Left hindlimb (tissue), 1 donor: ENCODE measurements at places on chromosomes 1 and 21.

GRCh38 chr1:234773936-234774677 lies 164.1 kb upstream of the IRF2BP2 start:
- no peak for DNase-seq

DNA sequence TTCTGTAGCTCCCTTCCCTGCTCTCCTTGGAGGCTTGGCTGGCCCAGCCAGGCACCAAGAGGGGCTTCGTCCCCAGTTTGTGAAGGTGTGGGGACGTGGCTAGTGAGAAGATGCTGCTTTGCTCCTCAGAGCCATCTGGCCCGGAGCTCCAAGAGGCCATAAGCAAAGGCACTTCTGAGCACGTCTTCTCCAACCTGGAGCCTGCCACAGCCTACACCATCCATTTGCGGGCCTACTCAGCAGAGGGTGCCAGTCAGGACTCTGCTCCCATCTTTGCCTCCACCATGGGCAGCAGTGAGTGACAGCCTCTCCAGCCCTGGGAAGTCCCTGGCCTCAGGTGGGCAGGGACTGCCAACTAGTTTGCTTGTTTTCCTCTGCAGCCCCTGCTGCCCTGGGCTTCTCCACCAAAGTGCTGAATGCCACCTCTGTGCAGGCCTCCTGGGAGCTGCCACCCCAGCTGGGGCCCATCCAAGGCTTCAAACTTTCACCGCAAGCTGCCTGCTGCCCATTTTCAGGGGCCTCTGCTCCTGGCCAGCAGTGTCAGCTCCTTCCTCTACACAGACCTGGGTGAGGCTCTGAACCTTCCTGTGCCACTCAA lies 25.9 kb downstream of the SLC27A3 start:
- no peak for DNase-seq

- peak; percentile 79 for DNase-seq
These were observed 43.0 kb upstream of the PSEN2 start for GRCh38 chr1:226827458-226827857.

- peak; percentile 30 for DNase-seq
These were observed 42.6 kb downstream of the BACE2 start for GRCh38 chr21:41210426-41211059.

DNA sequence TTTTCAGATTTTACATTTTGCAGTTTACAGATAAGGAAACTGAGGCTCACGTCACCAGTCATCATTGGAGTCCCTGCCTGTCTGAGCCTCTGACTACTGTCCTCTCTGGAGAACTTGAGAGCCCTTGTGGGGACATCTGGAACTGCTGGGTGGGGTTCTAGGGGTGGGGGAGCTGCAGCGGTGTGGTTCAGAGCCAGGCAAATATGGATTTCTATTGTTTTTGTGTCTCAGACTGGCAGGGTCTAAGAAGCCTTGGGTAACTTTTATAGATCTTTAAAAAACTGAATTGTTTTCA lies 46.9 kb downstream of the IER5 start:
- no peak for DNase-seq

DNA sequence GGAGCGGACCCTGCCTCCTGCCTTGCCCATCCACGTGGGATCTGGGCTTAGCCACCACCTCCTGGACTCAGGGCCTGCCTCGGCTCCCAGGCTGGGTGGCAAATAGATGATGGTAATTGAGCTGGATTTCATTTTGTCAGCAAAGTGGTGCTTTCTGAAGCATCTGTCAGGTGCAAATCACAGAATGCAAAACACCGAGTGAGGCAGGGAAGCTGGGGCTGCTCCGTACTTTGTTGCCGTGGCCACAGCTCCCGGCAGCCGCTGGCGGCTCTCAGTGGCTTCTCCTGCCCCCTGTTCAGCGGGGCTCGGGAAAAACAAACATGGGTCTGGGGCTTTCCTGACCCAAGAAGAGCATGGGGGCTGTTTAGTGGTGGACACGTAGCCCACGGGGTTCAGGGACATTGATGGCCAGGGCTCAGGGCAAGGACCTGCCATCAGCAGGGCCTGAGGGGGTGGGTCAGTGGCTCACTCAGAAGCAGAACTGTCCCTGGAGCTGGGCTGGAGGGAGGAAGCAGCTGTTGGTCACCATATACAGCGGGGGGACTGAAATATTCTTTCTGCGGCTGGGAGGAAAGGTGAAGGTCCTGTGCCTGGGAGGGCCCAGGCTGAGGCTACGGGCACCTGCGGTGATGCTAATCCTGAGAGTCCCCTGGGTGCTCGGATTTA lies 130.0 kb upstream of the VAMP3 start:
- no peak for DNase-seq

DNA sequence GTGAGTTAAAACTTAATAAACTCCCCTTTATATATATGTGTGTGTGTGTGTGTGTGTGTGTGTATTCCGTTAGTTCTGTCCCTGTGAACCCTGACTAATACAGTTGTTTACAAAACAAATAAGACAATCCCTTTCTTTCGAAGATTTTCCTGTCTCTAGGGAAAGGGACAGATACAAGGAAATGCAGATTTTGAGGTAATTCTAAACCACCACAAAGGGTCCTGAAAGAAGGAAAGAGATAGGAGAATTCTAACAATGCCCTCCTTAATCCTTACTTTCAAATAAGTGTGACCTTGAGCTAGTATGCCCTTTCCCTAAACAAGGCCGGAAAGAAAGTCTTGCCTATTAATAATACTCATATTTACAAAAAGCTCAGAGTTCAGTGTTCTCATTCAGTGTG lies 164.8 kb upstream of the COL11A1 start:
- DNase-seq = no peak

- no peak for DNase-seq
These were observed 8.6 kb upstream of the EDN2 start for GRCh38 chr1:41493117-41493536.

GRCh38 chr1:91680556-91681155 lies 180.0 kb downstream of the CDC7 start:
- no peak for DNase-seq

DNA sequence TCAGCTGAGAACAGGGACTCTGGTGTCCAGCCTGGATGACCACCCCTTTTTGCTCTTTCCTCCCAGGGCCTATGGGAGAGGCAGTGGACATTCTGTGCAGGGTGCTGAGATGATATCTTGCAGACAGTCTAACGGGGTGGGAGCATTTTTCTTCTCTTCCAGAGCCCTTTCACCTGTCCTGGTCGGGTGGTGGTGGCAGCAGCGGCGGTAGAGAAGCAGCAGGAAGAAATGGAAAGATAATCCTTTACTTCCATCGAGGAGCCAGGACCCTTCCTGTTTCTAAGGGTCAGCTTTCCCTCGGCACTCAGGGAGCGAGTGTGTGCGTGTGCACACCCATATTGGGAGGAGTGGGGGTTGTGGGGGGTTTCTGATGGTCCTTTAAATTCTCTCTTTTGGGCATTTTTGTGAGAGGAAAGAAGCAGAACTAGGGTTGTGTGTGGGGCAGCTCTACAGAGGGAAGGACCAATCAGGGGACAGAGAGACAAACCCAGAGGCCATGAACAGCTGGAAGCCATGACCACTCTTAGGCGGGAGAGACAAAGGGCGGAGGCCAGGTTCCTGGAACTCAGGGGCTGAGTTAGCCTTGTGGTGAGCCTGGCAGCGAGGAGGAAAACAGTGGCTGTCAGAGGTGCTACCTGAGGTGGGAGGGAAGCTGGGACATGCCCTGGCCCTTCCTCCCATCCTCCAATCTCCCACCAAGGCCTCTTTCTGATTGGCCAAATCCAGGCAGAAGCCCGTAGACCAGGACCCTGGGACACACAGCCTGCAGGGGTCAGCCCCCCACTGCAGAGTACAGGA lies 31.2 kb upstream of the CSF3R start:
- no peak for DNase-seq

DNA sequence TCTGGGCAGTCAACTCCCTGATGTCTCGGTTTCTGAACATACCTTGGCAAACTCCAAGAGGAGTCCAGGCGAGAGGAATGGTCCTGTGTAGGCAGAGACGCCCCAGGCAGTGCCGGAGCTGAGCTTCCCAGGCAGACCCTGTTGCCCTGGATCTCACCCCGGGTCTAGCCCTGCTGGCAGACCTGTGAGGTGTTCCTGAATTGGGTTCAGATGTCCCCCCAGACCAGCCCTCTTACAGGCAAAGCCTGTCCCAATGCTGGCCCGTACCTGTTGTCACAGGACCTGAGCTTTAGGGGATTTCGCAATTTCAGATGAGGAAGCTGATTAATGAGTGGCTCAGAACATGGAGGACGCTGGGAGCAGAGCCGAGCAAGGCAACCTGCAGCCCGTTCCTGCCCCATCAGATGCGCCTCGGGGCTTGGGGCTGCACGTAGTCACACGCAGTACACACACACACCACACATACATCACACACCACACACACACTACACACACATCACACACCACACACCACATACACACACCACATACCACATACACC lies 38.5 kb upstream of the PDE9A start:
- DNase-seq = no peak

- DNase-seq = no peak
These were observed 1145.1 kb upstream of the NCAM2 start for GRCh38 chr21:19853061-19853460.

- DNase-seq = no peak
These were observed 13.7 kb downstream of the WASF2 start for GRCh38 chr1:27476237-27476636.

DNA sequence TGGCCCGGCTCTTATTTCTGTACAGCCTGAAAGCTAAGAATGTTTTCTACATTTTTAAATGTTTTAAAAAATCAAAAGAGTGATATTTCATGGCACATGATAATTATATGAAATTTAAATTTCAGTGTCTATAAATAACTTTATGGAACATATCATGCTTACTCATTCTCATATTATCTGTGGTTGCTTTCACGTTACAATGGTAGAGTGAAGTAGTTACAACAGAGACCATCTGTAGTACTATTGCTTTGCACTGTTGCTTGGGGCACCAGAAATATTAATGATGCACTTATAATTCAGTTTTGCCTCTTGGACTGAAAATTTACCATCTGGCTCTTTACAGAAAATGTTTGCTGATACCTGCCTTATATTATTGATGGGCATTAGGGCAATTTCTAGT lies 481.6 kb downstream of the PLPP3 start:
- DNase-seq = no peak

DNA sequence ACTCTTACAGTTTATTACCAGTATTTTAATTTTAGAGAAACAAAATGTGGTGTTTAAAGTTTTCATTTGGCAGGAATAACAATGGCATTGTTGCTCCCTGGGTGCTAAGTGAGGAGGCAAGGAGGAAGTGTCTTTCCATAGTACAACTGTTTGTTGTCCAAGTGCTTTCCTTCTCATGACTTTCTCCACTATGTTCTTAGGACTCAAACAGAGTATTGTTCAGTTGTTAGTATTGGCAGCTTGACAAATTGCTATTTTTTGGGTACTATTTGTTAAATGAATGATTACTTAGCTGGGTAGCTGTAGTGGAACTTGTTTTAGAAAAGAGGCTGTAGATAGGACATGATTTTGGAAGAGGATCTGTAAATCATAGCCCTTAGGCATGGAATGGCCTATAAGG lies 7.5 kb downstream of the OTUD3 start:
- DNase-seq = no peak

- DNase-seq = no peak
These were observed 29.6 kb downstream of the CHD1L start for GRCh38 chr1:147272042-147272441.

DNA sequence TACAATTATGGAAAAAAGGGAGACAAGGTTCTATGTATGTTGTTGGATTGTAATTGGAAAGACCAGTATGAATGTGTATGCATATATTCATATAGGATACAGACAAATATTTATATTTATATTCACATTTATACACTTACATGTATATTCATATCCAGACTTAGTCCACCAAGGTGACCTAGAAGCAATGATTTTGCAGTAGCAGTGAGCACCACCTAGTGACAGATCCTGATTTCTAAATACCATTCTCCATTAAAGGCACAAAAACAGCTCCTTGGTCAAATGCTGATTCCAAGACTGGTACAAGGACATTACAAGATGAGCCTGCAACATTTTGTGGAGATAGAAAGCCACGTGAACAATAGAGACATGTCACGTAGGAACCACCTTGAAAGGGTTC lies 153.4 kb downstream of the SDCCAG8 start:
- no peak for DNase-seq

GRCh38 chr1:228944935-228945371 lies 209.7 kb downstream of the RHOU start:
- no peak for DNase-seq

DNA sequence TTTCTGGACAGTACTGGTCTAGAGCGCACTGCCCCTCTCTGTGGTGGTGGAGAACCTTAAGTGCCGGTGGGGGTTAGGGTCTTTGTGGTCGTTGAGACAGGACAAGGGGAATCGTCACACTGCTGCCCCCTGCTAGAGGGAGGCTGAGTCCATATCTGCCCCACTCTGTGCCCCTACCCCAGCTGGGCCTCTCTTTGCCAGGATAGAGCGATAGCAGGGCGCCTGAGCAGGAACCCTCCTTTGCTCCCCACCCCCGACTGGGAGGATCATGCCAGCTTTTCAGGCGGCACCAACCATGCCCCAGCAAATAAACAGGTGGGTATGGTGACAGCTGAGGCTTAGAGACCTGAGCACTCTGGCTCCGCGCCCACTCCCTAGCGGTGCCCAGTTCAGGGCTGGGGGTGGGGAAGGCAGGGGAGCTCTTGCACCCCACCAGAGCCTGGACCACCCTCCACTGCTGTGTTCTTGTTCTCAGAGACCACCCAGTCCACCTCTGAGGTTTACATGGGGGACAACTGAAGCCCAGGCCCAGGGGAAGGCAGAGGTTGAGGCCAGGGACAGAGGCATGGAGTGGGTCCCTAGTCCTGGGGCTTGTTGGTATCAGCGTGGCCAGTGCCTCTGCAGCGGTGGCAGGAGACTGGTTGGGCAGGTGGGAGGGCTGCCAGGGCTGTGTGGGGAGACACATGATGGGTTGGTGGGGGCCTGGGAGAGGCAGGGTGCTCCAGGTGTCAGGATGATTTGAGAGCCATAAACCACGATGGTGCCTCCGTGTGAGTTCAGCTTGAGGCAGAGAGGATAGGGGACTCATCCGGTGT lies 1.6 kb downstream of the PADI2 start:
- DNase-seq = no peak

- DNase-seq = no peak
These were observed 105.1 kb downstream of the SEC16B start for GRCh38 chr1:177864538-177865305.

GRCh38 chr1:201605385-201606010 lies 66.6 kb downstream of the NAV1 start:
- DNase-seq = no peak

GRCh38 chr1:18820791-18821641 lies 38.4 kb downstream of the TAS1R2 start:
- DNase-seq = peak; percentile 82

GRCh38 chr1:182841368-182841988 lies 2.3 kb downstream of the DHX9 start:
- DNase-seq = no peak

DNA sequence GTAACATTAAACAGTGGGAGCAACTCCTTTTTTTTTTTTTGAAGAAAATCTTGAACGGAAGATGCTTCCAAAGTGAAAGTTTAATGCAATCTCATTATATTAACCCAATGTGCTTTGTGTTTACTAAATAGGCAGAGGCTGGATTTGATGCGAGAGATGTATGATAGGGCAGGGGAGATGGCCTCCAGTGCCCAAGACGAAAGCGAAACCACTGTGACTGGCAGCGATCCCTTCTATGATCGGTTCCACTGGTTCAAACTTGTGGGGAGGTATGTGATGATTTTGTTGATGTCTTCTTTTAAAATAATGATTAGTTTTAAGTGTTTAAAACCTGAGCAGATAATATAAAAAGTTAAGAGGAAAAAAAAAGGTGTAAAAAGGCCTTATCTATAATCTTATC lies 74.2 kb upstream of the PGD start:
- no peak for DNase-seq

- DNase-seq = no peak
These were observed 18.3 kb upstream of the HYI start for GRCh38 chr1:43472087-43472462.

GRCh38 chr1:209157546-209158249 lies 425.8 kb upstream of the CAMK1G start:
- no peak for DNase-seq

- DNase-seq = no peak
These were observed 47.8 kb downstream of the AZIN2 start for GRCh38 chr1:33128781-33129180.
